ENCODE measurements at places on chromosomes 16 and 17. TPM values are rescaled to one million over a fixed set of nuclear protein-coding genes. Genes with fewer than 3 reads are reported as not detected.

DNA sequence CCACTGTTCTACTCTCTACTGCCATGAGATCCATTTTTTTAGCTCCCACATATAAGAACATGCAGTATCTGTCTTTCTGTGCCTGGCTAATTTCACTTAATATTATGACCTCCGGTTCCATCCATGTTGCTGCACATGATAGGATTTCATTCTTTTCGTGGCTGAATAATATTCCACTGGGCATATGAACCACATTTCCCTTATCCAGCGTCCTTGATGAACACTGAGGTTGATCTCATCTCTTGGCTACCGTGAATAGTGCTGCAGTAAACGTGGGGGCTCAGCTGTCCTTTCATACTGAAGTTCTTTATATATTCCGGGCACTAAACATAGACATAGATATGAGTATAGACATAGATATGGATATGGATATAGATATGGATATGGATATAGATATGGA lies 109.3 kb upstream of the TNRC6C start:
- no peaks in the 10 kb centered on the region for H3K4me1 ChIP-seq
- no peak for DNase-seq
- H3K27me3 ChIP-seq: no peaks in the 10 kb centered on the region
- H3K27ac ChIP-seq: no peak overlapping the region
- no peak overlapping the region for H3K4me3 ChIP-seq
- no peaks in the 10 kb centered on the region for H3K36me3 ChIP-seq

DNA sequence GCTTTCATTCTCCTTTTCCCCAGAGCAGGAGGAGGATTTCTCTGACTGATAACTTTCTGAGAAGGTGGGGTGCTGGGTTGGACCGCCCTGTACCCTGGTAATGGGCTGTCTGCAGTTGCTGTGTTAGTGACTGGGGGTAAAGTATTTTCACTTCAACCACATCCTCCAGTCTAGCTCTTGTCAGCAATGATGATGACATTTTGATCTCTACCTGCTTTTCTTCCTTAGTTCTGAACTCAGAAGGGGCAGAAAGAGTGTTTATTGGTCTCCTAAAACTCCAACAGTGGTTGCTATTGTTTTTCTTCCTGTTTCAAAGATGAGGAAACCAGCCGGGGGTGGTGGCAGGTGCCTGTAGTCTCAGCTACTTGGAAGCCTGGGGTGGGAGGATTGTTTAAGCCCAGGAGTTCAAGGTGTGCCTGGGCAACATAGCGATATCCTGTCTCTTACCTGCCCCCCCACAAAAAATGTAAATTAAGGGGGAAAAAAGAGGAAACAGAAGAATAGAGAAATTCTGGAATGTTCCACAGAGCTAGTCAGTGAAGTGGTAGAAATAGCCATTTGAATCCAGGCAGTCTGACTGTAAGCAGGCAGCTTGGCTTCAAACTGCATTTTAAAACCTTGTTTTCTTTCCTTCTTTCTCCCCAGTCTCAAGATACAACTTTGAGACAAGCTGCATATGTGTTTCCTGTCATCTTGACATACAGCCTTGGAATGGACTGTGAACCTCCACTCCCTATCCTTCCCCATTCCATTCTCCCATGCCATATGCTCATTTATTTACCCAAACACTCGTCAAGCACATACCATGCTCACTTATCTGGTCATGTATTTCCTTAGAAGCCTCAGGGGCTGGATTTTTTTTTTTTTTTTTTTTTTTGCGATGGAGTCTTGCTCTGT lies 3.3 kb upstream of the N4BP1 start:
- H3K27me3 ChIP-seq: no peaks in the 10 kb centered on the region
- H3K4me3 ChIP-seq: no peak overlapping the region
- no peak for DNase-seq
- peaks cover 21% of the 10 kb centered on the region for H3K4me1 ChIP-seq
- H3K36me3 ChIP-seq: no peaks in the 10 kb centered on the region
- no peak overlapping the region for H3K27ac ChIP-seq

DNA sequence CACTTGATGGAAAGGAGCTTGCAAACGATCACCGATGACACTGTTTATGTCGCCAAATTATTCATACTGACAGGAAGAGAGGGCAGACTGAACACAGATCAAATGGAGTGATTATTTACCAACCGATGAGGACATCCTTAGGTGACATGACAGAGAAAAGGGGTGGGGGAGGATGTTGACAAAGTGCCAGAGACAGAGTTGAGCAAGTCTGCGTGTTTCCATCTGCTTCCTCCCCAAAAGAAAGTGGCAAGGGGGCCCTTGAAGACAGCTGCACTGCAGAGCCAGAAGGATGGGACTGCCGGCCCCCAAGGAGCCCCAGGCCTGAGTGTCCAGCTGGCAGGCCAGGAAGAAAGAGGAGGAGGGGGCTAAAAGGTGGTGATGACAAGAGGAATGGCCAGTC lies 191.0 kb upstream of the RPL38 start:
- no peak for DNase-seq
- H3K4me1 ChIP-seq: no peaks in the 10 kb centered on the region
- no peaks in the 10 kb centered on the region for H3K36me3 ChIP-seq

DNA sequence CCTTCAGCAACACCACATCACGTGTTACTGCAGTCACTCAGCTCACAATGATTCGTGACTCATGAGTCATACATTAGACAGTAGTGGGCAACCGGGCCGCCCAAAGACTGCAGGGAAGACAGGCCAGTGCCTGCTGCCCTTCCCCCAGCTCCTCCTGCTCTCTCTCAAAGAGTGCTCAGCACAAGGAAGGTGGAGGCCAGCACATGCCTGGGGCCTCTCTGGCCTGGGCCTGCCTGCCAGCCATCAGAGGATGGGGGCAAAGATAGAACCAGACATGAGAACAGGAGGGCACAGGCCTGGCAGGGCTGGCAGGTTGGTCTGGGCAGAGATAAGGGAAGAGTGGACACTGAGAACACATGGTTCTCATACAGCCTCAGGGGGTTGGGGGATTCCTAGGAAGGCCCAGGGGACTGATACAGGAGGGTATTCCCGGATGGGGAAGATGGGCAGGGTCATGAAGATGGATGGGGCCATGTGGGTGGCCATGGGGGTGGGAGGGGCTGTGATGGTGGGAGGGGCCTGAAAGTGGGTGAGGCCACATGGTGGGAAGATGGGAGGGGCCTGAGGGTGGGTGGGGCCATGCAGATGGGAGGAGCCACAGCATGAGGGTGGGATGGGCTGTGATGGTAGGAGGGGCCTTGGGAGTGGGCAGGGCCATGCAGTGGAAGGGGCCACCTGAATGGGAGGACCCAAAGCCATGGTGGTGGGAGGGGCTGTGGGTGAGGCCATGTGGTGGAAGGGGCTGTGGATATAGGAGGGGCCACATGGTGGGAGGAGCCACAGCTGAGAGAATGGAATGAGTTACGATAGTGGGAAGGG lies 29.0 kb downstream of the KATNB1 start:
- DNase-seq: no peak
- H3K27ac ChIP-seq: no peak overlapping the region

- H3K4me3 ChIP-seq: no peak overlapping the region
- no peak overlapping the region for H3K27ac ChIP-seq
- no peaks in the 10 kb centered on the region for H3K27me3 ChIP-seq
- DNase-seq: no peak
- H3K36me3 ChIP-seq: no peaks in the 10 kb centered on the region
Observed at GRCh38 chr17:1038459-1039122, 41.7 kb downstream of the TIMM22 start.

DNA sequence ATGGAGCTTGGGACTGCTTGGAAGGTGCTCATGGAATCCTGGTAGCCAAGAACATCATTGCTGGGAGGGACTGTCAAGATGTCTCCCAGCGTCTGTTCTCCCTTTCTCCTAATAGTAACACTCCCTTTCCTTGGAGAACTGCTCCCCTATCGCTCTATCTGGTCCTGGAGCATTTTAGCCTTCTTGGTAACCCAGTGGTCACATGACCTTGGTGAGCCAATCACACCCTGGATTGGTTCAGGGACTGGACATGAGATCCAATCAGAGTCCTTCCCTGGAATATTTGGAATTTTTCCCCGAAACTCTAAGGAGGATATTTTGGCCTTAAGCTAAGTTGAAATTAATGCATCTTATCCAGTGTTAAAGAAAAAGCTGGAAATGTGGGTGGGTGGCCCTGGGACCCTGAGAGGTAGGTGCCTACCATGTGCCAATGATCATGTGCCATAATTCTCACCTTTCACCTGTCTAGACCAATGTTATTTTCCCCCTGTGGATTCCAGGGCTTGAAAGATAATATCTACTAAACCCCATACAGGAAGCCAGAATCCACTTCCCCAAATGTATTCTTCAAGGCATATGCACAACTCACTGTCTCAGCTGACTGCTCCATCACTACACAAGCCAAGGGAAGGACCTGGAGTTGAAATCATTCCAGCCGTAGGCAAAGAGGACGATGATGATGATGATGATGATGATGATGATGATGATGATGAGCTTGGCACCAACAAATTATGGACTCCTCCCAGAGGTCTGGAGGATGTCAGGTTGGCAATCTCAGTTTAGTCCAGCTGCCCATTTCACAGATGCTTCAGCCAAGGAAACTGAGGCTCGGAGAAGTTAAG lies 193.2 kb downstream of the RAB11FIP4 start:
- no peak overlapping the region for H3K4me3 ChIP-seq
- no peaks in the 10 kb centered on the region for H3K27me3 ChIP-seq
- no peak for DNase-seq
- no peak overlapping the region for H3K27ac ChIP-seq
- H3K4me1 ChIP-seq: peaks cover 21% of the 10 kb centered on the region

- H3K27me3 ChIP-seq: no peaks in the 10 kb centered on the region
- no peaks in the 10 kb centered on the region for H3K36me3 ChIP-seq
- peak overlapping the region; percentile 84 for H3K27ac ChIP-seq
- H3K4me3 ChIP-seq: peak overlapping the region; percentile 64
- H3K4me1 ChIP-seq: peaks cover 19% of the 10 kb centered on the region
- DNase-seq: no peak
Observed at GRCh38 chr17:7403727-7403976, 245 bp downstream of the TMEM256 start.

DNA sequence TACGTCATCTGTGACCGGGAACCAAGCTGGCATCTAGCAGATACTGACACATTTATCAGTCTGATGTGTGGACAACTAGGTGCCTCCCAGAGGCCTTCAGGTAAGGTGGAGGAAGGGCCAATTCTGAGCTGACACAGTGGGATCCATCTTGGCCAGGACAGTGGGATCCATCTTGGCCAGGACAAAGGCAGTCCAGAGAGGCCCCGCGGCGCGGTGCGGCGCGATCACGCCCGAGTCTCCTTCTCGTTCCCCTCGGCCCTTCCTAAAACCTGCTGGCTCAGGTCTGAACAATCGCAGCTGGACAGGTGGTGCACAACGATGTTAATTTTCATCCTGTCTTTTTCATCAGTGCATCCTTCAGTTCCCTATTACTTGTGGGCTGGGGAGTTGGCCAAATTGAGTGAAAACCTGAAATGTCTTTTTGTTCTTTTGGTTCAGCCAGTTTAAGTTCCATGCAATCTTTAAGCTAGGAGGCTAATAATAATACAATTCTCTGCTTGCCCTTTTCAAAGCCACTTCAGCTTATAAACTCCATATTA lies 486 bp upstream of the WSB1 start:
- H3K4me1 ChIP-seq: peaks cover 16% of the 10 kb centered on the region
- peak overlapping the region; percentile 100 for H3K27ac ChIP-seq
- H3K27me3 ChIP-seq: no peaks in the 10 kb centered on the region
- no peak for DNase-seq
- H3K4me3 ChIP-seq: no peak overlapping the region
- no peaks in the 10 kb centered on the region for H3K36me3 ChIP-seq

GRCh38 chr17:67911059-67911782 lies 85.0 kb downstream of the C17orf58 start:
- no peak for DNase-seq
- no peaks in the 10 kb centered on the region for H3K27me3 ChIP-seq
- H3K27ac ChIP-seq: no peak overlapping the region
- H3K4me1 ChIP-seq: no peaks in the 10 kb centered on the region
- peaks cover 6% of the 10 kb centered on the region for H3K36me3 ChIP-seq
- H3K4me3 ChIP-seq: no peak overlapping the region

DNA sequence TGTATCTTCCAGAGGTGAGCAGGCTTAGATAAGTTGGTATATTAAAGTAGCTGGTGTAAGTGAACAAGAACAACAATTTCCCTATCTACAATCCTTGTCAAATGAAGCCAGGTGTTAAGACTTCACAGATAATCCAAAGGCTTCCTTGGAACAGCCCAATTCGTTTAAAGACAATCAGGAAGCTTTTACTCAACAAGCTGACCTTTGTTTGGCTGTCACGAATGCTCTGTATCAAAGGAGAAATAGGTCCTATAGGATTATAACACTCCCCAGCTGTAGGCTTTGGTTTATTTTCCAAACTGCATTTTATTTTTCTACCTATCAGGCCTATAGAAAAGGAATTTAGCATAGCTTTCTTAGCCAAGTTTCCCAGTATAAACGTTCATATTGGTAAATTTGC lies 766.5 kb upstream of the GOT2 start:
- no peaks in the 10 kb centered on the region for H3K4me1 ChIP-seq
- H3K36me3 ChIP-seq: no peaks in the 10 kb centered on the region

GRCh38 chr16:74100395-74101326 lies 196.0 kb upstream of the PSMD7 start:
- H3K36me3 ChIP-seq: no peaks in the 10 kb centered on the region
- H3K4me1 ChIP-seq: no peaks in the 10 kb centered on the region
- DNase-seq: no peak
- H3K27ac ChIP-seq: no peak overlapping the region
- no peak overlapping the region for H3K4me3 ChIP-seq
- no peaks in the 10 kb centered on the region for H3K27me3 ChIP-seq

DNA sequence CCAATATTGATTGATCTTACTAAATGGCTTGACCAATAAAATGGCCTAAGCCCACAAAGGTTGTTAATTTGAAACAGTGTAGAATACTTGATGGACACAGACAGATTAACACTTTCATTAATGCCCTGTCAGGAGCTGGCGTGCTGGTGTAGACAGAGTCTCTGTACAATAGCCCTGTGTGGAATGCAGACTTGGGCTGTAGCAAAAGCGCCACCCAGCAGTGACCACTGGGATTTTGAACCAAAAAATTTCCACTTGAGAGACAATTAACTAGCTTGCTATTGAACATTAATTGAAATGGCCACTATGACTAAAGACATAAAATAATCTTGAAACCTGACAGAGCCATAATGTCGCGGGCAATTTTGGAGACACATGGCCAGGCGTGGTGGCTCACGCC lies 19.7 kb upstream of the GUCY2D start:
- no peak overlapping the region for H3K27ac ChIP-seq
- H3K36me3 ChIP-seq: no peaks in the 10 kb centered on the region
- no peak for DNase-seq

The SLC12A3 gene
- not detected for total RNA-seq

The FAM20A gene
- 7.6 TPM for total RNA-seq

The KRTAP1-5 gene
- not detected for total RNA-seq

The ITGAX gene
- total RNA-seq: 2.8 TPM

The NPIPA1 gene
- 72.4 TPM for total RNA-seq

The C16orf96 gene
- total RNA-seq: 0.88 TPM

The AGRP gene
- not detected for total RNA-seq

The UMOD gene
- total RNA-seq: not detected

The DHRS11 gene
- total RNA-seq: 28.4 TPM

The IL17C gene
- total RNA-seq: not detected

The CYB5B gene
- 40.4 TPM for total RNA-seq
